ENCODE measurements at places on chromosomes 3 and 15.

- no peak for DNase-seq
Measured at GRCh38 chr15:89379818-89380217, 45.2 kb upstream of the POLG start.

- no peak for DNase-seq
Measured at GRCh38 chr3:23760325-23760724, 45.4 kb upstream of the UBE2E1 start.

DNA sequence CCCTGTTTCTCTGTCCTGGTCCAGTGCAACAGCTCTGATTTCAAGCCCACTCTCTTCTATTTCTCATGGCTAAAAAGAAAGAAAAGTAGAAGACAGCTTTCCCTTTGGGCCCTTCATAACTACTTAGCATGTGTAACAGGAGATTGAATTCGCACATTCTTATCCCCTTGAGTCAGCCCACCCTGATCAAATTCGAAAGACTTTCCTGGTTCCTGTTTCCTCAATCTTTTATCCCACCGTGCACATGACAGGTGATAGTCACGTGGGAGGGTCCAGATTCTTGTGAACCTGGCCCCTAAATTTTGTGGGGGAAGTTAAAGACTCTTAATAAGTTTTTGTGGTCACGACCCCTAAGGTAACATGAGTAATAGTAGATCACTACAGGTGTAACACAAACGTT lies 4.7 kb upstream of the CCDC54 start:
- no peak for DNase-seq

DNA sequence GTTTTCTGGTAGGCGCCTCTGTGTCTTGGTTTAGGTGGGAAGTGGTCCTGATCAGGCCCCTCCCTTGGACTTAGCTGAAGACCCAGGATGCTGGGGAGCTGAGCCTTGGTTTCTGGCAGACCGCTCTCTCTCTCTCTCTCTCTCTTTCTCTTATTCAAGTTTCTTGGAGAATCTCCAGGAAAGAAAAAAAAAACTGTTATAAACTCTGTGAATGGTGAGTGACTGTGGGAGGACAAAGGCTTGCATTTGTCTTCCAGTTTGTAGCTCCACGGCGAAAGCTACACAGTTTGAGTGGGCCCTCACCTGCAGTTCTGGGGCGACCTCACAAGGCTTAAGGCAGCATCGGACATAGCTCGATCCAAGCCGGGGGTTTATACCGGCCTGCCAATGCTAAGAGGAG lies 7.5 kb downstream of the DET1 start:
- DNase-seq, result no peak

DNA sequence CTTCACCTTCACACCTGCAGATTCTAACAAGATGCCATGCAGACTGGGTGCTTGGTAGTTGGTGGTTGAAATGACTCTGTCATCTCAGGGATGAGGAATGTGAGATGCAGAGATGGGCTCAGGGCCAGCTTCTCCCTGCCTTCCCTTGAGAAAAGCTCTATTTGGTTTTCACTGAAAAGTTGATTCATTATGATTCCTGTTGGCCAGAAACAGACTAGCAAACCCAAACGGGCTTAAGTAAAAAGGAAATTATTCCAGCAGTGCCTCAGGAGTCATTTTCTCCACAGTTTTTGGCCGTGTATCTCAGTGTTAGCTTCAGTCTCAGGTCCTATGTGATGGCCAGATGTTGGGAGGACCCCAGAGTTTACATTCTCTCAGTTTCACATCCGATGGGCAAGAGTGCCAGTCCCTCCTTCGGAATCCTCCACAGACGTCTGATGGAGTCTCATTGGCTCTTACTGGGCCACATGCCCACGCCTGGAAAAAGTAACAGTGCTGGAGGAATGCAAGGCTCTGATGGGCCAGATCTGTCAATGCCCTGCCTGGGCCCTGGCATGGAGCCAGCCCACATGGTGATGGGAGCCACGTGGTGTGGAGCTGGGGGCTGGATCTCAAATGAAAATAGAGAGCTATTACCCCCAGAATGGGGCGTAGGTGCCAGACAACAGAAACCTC lies 22.3 kb upstream of the SACM1L start:
- no peak for DNase-seq

GRCh38 chr3:170240671-170241070 lies 18.4 kb downstream of the PRKCI start:
- no peak for DNase-seq

GRCh38 chr15:85008474-85009260 lies 27.0 kb downstream of the PDE8A start:
- no peak for DNase-seq

- DNase-seq, result no peak
Measured at GRCh38 chr15:69105451-69105985, 54.9 kb upstream of the GLCE start.

DNA sequence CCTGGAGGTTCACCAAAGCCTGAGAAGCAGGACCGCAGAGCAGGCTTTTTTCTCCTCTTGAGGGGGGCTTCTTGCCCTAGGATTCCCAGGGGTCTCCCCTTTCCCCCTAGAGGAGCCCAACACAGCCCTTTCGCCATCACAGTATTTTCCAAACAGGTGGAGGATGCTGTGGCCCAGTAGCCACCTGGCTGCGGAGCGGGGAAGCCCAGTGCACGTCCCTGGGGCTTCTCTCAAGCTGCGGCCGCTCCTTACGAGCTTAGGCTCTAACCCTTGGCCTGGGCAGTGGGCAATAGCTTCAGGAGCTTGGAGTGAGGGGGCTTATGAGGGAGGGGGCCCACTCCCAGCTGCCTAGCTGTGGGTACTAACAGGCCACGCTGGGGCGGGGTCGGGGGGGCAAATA lies 11.6 kb upstream of the DLL4 start:
- DNase-seq, result no peak

DNA sequence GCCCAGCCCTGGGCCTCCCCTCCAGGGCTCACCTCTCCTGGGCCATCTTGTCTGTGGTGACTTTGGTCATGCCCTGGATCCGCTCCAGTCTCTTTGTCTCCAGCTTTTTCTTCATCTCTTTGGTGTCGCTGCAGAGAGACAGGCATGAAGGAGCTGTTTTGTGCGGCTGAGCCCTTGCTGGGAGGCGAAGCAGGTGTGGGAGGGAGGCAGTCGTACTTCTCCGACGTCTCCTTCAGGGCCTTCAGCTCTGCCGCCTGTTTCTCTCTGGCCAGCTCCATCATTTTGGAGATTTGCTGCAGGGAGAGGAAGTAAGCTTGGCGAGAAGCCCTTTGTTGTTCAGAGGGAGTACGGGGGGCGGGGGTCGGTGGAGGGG lies 7.7 kb upstream of the ANKRD63 start:
- no peak for DNase-seq

GRCh38 chr3:194705227-194705626 lies 19.5 kb downstream of the FAM43A start:
- no peak for DNase-seq

DNA sequence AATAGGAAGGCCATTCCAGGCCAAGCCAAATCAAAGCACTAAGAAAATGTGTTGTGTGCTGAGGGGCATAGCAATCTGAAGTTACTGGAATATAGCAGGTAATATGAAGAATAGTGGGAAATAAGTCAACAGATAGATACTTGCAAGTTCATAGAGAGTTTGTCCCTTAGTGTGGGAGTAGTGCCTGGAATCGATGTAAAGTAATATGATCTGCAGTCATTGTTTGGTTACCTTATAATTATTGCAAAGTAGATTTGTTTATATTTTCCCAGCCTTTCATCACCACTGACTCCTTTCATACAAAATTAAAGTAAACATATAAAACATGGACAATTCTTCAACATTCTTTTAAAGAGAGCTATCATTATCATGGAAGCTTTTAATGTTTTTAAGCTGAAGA lies 420.9 kb upstream of the NECTIN3 start:
- no peak for DNase-seq

DNA sequence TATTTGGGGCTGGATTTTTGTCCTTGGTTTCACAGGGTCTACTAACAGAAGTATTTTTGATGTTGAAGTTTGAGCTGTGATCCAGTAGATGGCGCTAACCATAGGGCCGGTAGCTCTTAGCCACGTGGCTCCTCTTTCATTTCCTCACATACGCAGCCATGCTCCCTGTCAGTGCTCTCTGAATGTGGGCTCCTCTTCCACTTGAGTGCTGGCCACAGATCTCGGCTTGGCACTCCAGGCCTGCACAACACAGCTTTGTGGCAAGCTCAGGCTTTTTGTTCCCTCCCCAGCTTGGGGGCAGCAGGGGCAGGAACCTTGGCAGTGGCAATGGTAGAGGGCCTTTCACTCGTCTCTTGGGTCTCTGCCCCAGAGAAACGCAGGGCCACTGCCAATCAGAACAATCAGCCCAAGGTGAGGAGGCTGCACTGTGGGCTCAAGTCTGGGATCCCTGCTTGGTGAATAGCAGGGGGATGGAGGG lies 18.6 kb upstream of the DNAAF4 start:
- no peak for DNase-seq

DNA sequence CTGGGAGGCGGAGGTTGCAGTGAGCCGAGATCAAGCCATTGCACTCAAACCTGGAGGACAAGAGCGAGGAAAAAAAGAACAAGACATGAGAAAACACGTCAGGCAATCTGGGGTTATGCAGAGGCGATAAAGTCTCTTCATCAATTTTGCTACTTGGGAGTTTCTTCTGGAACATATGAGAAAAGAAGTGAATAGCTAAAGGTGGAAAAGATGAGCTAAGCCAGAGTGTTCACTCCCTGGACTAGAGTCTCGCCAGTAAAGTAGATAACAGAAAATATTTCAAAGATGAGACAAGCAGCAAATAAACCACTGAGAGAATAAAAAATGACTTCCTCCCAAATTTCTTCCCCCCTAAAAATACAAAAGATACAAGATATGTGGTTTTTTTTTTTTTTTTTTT lies 188.4 kb upstream of the HES1 start:
- no peak for DNase-seq

DNA sequence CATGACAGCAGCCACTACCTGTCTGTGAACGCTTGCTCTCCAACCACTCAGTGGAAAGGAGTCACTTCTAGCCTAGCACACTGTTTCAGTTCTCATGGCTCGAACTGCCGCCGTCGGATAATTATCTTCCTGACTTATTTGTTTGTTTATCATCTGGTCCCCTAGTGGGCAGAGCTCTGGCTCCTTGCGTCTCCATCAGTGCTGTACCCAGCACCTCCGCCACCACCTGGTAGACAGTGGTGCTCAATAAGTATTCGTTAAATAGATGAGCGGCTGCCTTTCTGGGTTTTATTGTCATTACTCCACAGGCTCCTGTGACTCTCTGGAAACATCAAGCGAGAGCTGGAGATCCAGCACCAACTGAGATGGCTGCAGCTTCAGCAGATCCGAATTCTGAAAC lies 297.5 kb downstream of the NTRK3 start:
- no peak for DNase-seq

DNA sequence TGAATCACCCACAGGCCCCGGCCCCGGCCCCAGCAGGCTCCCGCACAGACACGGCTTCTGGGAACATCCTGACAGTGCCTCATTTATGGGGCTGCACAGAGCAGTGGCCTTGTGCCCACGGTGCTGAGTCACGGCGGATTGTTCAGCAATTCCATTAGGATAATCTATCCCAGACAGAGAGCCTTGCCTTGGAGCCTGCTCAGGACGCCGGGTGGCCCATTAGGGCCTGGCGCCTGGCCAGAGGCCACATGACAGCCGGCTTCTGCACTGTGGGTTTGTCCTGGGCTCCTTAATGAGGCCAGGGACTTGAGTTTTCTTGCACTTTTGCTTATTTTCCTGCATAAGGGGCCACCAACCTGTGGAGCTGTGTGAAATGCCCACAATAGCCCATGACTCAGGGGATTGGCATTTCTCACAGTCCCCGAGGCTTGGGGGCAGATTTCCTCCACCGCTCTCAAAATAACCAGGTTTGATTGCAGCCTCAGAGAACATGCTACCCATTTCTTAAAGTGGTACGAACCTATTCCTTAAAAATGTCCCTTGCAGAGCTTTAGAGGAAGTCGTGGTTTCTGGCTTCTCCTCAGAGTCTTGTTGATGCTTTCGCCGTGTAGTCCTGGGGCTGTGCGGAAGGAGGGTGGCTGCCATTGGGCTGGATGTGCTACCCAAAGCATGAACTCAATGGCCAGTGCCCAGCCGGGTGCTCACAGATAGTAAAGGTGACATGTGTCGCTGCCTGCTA lies 19.0 kb downstream of the SYNM start:
- no peak for DNase-seq

- no peak for DNase-seq
Measured at GRCh38 chr3:151219056-151219455, 16.0 kb upstream of the GPR171 start.

- DNase-seq, result no peak
Measured at GRCh38 chr3:159884661-159885402, 103.8 kb upstream of the IL12A start.

GRCh38 chr3:188978421-188979171 lies 193.2 kb upstream of the TPRG1 start:
- DNase-seq, result no peak

DNA sequence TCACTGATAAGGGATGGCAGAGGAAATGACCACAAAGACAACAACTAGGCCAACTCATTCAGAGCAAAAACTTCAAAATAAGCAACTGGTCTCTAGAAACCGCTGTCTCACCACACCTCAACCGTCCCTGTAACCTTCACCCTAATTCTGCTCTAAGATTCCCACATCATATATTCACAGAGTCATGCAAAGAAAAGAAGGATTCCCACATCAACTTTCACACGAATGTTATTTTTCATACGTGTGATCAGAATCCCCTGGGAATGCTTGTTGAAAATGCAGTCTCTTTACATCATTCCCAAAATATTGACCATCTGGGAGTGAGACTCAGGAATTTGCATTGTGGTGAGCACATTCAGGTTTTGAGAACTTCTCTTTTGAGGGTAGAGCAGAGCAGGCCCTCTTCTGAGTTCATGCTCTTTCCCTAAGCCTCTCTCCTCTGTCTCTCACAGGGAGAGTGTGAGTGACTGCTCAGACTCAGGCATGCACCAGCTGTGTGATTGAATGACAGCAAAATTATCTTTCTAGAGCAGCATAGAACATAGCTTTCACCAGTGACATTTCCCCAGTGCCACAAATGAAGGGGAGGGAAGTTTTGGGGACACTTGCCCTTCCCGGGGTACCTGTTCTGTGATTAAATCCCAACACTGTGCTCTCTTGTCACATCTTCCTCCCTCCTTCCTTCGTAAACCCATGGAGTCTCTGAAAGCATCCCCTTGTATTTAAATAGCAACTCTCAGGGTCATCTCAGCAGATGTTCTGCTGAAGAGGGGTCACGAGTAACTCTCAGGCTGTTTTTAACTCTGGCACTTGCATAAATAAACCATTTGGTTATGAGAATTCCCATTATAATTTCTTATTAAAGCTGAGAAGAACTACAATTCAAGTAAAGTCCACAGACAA lies 170.9 kb downstream of the PLCL2 start:
- no peak for DNase-seq

GRCh38 chr3:50147861-50148260 lies 7.3 kb upstream of the SEMA3F start:
- no peak for DNase-seq

GRCh38 chr3:129529436-129530210 lies 1.2 kb downstream of the RHO start:
- no peak for DNase-seq

DNA sequence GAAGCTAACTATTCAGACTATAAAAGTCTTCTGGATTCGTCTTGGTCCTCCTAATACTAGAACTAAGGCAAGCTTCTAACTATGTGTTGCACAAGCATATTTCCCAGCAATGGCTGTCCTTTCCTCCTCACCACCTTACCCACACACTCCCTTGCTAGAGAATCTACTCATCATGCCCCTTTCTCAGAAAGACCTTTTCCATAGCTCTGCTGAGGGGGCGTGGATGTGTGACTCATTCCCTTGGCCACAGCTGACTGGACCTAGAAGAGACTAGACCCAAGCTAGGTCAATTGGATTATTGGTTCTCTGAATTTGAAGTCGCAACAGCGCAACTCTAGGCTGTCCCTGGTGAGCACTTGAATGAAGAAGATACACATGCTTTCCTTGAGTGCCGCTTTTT lies 47.1 kb downstream of the ERC2 start:
- peak; percentile 5 for DNase-seq

GRCh38 chr3:151171145-151171757 lies 31.8 kb downstream of the GPR171 start:
- DNase-seq, result no peak

Data from activated T-cell treated with anti-CD3 and anti-CD28 coated beads for 48 hours (primary cell).